ENCODE measurements at places on chromosomes 5 and 9.

DNA sequence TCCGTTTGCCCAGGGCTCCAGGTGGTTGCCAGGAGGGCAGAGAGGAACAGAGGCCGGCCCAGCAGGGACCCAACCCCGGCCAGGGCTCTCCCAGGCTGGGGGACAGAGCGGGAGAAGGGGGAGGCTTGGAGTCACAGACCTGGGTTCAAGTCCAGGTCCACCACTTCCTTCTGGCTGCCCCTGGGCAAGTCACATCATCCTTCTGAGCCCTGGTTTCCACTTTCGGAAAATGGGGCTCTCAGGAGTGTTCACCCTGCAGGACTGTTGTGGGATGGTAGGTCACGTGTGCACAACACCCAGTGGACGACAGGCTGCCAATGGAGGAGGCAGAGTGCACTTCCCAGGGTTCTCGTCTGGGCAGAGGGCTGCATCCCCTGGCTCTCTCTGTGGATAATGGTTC, 245.4 kb downstream of the PBX3 start:
- no peak for DNase-seq

- no peak for DNase-seq
Observed at GRCh38 chr9:73596321-73596720, 444.7 kb downstream of the ANXA1 start.

GRCh38 chr9:98637381-98637780, 71.4 kb downstream of the GABBR2 start:
- DNase-seq: no peak

DNA sequence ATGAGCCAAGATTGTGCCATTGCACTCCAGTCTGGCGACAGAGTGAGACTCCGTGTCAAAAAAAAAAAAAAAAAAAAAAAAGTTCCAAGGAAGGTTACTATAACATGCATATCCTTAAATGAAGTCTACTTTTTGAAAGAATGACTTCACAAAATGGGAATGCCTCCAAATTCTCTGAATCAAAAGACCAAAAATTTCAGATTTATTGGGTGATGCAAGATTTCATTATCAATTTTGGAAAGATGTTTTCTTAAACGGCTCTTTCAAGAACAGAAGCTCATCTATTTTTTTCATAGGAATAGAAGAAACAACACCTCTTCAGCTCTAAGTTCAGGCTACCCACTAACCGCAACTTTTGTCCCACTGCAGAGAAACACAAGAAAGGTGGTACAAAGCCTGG, 69.9 kb downstream of the AUH start:
- DNase-seq: no peak

DNA sequence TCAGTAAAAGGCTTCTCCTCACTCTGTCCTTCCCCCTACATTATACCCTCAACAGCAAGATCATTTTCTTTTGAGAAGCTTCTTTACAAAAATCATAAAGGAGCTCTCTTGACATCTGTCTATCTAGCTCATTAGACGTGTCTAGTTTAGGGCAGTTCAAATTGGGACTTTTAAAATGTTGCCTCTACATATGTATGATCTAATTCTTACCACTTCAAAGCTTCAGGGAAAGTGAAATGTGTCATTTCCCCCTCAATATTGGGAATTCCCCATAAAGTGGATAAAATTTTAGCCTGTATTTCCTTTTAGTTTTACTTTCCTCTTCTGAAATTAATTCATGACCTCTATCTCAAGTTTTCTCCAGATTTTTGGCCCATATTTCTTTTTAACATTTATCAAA, 323.7 kb downstream of the ARRDC3 start:
- DNase-seq: no peak

DNA sequence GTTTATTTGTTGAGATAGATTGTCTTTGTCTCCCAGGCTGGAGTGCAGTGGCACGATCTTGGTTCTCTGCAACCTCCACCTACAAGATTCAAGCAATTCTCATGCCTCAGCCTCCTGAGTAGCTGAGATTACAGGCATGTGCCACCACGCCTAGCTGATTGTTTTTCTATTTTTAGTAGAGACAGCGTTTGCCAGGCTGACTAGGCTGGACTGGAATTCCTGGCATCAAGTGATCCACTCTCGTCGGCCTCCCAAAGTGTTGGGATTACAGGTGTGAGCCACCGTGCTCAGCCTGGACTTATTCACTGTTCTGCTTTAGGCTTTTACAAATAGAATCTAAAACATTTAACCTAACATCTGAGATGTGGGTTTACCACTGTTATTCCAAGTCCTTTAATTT, 91.3 kb downstream of the COMMD10 start:
- DNase-seq: no peak

DNA sequence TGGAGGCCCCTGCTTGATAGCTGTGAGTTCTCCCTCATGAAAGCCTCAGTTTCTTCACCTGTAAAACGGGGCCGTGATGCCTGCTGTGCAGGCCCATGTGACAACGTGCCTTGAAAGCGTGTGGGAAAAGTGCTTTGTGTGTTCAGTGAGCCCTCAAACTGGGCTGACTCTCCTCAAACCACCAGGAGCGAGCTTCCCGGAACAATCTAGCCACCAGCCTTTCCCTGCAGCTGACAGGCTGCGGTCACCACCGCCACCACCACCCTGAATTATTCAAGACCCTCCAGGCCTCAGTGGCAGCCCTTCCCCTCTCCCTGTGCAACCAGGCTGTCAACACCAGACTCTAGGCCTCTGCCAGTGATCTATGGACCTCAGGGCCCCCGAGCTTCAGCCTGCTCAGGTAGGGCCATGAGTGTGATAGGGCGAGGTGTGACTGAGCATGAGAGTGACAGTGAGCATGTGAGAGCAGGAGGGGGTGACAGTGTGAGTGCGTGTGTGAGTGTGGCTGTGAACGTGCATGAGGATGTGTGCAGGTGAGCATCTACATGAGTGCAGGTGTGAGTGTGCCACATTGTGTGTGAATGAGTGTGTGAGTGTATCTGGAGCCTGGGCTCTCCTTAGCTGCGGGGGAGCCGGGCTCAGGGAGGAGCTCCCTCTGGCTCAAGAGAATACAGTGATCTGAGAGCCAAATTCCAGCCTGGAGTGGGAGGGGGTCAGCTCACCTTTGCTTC, 53.3 kb upstream of the PSD2 start:
- no peak for DNase-seq
